HEK293T (cell line): ENCODE measurements at places on chromosomes 2 and 18.

DNA sequence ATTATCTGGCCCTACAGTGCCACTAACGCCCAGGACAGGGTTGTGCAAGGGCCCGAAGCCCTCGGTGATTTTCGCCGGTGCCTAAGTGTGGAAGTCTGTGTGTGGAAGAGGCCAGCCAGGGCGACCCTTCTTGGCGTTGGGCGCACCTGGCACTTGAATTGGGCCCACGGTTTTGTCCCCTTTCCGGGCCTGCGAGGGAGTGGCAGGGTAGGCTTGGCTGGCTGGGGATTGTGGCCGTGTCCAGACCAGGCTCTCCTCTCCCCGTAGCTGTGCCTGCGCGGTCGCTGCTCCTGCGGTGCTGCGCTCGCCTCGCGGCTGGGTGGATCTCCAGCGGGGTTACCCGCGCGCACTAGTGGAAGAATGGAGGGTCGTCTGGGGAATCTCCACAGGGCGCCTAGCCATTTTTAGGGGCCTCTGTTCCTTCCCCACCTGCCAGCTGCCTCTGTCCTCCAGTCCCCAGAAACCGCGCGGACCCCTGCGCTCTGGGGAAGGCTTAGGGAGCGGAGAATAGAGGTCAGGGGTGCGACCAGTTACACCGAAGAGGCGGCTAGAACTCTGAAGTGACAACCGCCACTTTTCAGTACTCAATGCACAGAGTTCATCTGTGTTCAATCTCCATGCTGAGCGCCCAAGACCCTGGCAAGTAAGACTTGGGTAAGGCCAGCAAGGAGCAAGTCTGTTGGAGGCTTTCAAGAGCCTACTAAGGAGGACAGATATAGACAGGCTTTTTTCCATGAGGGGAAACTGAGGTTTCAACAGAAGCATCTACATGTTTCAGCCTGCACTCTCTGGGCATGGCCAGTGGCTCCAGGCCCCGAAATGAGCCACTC, 16.0 kb downstream of the EVX2 start:
- DNase-seq: no peak

GRCh38 chr2:203451689-203452088, 83.4 kb downstream of the RAPH1 start:
- no peak for DNase-seq

- DNase-seq: no peak
Measured at GRCh38 chr2:146523196-146523595, 1321.6 kb upstream of the ACVR2A start.

- no peak for DNase-seq
Measured at GRCh38 chr2:12501469-12502158, 215.1 kb upstream of the TRIB2 start.

GRCh38 chr18:38900445-38900844, 1334.8 kb upstream of the CELF4 start:
- no peak for DNase-seq

- DNase-seq: no peak
Measured at GRCh38 chr2:177832611-177833433, 239.8 kb downstream of the PDE11A start.

- DNase-seq: no peak
Measured at GRCh38 chr2:128777196-128778035, 458.7 kb upstream of the HS6ST1 start.

DNA sequence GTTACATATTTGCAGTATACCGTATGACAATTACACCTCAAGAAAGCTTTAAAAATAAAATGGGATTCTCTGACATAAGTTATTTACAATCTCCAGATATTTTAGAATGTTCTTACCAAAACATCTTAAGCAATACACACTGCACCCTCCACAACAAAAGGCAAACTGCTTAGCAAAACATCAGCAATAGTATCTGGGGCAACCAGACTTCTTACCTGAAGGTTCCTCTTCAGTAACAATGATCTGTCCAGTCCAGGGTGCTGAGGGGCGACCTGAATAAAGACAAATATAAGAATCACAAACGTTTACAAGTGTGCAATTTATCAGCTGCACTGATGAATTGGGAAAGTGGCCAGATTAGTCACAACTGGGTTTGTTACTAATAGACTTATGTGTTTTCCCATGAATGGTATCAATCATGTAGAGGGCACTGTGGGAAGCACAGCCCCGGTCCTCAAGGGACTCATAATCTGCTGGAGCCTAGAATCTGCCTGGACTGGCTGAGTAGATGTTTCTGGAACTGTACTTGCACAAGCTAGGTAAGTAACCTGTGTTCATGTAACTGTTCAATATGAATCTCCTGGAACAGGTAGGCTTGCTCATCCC, 70.7 kb downstream of the MYOM1 start:
- no peak for DNase-seq

- DNase-seq: no peak
Measured at GRCh38 chr18:12933327-12933726, 14.5 kb upstream of the SEH1L start.

DNA sequence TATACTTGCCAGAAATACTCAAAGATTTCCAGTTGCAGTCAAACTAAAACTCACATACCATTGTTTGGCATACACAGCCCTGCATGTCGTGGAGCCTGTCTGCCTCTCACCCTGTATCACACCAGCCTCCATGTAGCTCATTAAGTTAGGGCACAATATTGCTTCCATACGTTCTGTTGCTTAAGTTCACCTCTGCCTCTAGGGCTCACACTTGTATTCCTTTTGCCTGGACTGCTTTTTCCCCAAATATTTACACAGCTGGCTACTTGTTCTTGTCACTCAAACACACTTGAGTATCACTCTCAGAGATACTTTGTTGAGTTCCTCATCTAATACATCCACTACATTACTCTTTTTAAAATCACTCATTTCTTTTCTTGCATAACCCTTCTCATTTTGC, 83.1 kb downstream of the PTH2R start:
- DNase-seq: no peak

DNA sequence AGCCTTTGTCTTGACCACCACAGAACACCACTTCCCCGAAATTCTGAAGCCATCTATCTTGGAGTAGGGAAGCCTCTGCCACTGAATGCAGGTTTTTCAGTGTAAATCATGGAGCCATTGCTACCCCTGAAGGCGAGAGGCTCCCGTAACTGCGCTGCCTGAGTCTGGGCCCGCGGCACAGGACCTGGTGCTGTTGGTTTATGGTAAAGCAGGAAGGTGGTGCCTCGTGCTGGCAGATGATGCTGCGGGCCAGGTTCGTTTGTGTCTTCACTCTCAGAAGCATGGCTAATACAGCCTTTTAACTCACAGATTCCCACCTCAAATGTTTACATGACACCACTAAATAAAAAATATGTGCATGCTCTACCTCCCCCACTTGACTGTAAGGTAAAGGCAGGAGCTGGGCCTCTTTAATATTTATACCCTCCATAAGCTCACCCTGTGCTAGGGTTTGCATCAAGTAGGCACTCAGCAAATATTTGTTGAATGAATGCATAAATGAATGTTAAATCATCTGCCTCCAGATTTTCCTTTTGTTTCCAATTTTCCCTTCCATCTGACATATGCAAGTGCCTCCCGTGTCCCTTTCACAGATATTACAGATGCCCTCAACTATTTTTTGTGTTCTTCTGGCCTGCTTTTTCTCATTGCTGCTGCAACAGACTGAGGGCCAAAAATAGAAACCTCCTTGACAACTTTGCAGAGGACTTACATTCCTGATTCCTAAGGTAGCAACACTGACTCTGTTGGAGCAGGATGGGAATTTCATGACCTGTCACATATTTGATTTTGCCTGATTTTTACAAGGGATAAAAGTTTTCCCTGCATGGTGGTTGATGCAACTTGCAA, 83.5 kb upstream of the CPO start:
- no peak for DNase-seq

GRCh38 chr2:17471979-17472378, 46.3 kb downstream of the RAD51AP2 start:
- no peak for DNase-seq

DNA sequence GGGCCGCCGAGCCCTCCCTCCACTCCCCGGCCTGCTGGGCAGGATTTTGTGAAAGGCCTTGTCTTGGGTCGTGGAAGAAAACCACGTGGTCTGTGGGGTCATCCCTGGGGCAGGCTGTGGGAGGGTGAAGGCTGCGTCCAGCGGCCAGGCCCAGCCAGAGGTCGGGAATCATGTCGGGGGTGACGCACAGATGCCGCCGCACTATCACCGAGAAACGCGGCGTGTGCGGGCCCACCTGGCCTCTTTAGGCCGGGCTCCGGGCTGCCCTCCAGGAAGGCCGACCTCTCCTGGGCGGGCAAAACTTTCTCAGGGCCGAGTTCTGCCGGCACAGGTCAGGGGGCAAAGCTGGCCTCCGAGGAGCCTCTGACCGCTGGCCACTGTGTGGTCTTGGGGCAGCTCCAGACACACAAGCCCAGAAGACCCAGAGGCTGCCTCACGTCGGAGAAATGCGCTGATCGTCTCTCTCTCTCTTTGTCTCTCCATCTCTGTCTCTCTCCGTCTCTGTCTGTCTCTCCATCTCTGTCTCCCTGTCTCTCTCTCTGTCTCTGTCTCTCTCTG, 28.4 kb downstream of the NFATC1 start:
- DNase-seq: no peak

GRCh38 chr2:180539541-180539940, 440.9 kb upstream of the UBE2E3 start:
- no peak for DNase-seq

- no peak for DNase-seq
Measured at GRCh38 chr2:207135340-207135739, 30.4 kb downstream of the KLF7 start.

- DNase-seq: no peak
Measured at GRCh38 chr2:4012197-4012596, 308.8 kb downstream of the DCDC2C start.

DNA sequence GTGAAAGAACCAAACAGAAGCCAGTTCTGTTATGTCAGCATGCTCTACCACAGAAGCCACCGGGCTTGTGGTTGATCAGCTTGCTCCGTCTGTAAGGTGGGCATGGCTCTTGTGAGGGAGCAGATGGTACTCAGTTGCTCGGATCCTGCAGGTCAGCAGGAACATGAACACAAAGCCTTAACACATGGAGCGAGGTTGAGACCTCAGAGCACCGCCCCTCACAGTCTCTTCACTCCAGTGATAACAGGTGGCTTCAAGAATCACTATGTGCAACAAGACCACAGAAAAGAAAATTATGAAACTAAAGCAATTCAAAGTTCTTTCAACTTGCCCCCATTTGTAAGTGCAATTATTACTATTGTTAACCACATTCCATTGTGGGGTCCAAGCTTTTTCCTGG, 72.1 kb downstream of the OSBPL6 start:
- DNase-seq: no peak

GRCh38 chr2:75142081-75142480, 57.2 kb downstream of the TACR1 start:
- no peak for DNase-seq
